CMK (cell line): ENCODE measurements at places on chromosomes 2 and 18.

DNA sequence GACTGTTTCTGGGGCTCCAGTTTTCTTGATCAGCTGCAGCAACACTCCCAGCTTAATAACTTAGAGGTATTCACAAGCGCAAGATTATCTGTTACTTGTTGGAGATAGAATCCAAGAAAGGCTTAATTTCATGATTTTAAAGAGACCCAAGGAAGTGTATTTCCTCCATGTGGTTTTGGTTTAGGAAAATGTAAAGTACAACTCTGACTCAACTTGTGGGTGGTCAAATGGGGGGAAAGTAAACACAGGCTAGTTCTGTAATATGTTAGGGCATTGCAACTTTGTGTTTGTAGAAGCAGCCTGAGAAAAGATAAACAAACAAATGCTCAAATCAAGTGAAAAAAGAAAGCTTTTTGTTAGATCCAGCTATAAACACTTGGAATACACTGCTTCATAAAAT lies 90.1 kb upstream of the COL3A1 start:
- no peak for DNase-seq

GRCh38 chr2:161136696-161137324 lies 23.4 kb upstream of the TANK start:
- peak; percentile 18 for DNase-seq

GRCh38 chr2:131033786-131034121 lies 59.5 kb downstream of the FAM168B start:
- no peak for DNase-seq

DNA sequence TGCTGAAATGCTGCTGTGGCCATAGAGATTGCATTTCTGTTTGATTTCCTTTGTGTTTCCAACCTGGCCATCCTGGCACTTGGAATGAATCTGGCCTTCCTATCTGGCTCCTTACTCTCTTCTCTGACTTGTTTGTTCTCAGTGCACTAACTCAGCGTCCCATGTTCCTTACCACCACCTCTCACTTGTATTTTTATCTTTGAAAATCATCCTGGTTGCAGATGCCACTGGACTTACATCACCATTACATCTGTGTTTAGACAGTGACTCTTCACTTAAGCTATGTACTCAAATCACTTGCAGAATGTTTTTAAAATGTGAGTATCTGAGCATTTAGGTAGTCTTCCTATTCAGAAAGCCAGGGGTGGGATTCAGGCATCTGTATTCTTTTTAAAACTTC lies 239.5 kb downstream of the WDR7 start:
- no peak for DNase-seq

DNA sequence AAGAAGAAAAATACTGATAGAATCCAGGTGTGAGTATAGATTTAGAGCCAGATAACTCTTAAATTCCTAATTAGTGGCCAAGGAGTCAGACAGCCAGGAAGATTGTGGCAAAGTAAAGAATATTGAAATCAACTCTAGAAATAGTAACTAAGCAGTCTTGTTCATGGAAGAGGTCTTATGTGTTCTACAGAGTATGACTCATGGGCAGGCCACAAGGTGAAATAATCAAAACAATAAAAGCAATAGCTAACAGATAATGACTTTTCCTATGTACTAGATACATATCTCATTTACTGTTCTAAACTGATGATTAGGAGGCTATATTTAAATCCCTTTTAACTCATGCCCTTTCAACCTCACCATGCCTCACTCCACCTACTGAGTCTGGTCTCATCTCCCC lies 227.4 kb upstream of the COL3A1 start:
- no peak for DNase-seq

- DNase-seq, result no peak
Measured at GRCh38 chr18:74942319-74942910, 266.5 kb downstream of the PTGR3 start.

GRCh38 chr2:172434821-172435605 lies 7.6 kb downstream of the ITGA6 start:
- DNase-seq, result no peak

DNA sequence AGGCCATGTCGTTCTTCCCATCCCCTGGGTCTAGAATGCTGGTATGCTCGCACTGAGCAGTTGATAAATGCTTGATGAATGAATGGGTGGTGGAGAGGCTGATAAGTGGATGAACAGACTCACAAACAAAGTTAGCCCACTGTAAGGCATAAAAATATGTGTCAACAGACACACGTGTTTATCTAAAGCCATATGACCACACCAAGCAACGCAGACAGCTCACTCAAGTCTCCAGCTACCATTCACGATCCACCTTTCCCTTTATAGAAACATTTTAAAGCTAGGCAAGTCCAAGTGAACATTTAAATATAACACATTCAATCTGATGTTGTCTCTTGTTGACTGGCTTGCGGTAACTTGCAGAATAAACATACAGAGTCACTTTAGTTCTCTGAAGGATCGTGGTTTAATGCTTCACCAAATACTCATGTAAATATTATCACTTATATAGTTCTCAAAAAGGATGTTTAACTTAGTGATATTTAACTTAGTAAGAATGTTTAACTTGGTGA lies 105.5 kb downstream of the NOL10 start:
- no peak for DNase-seq

DNA sequence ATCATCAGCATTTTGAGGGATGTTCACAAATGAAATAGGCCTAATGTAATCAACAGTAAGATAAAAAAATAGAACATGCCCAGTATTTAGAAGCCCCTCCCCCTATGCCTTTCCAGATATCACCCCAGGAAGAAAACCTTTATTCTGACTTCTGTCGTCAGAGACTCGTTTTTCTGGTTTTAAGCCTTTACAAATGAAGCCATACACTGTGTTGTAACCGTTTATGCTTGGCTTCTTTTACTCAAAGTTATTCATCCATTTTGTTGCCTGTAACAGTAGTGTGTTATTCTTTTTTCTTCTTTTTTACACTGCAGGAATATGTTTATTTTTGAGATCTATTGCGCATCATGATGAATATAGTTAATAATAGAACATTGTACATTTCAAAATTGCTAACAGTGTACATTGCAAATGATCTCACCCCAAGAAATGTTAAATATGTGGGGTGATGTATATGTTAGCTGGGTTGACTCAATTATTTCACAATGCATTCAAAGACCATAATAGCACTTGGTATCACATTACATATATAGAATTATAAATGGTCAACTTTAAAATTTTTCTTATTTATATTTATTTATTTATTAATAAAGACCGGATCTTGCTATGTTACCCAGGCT lies 28.1 kb upstream of the PNPT1 start:
- no peak for DNase-seq

DNA sequence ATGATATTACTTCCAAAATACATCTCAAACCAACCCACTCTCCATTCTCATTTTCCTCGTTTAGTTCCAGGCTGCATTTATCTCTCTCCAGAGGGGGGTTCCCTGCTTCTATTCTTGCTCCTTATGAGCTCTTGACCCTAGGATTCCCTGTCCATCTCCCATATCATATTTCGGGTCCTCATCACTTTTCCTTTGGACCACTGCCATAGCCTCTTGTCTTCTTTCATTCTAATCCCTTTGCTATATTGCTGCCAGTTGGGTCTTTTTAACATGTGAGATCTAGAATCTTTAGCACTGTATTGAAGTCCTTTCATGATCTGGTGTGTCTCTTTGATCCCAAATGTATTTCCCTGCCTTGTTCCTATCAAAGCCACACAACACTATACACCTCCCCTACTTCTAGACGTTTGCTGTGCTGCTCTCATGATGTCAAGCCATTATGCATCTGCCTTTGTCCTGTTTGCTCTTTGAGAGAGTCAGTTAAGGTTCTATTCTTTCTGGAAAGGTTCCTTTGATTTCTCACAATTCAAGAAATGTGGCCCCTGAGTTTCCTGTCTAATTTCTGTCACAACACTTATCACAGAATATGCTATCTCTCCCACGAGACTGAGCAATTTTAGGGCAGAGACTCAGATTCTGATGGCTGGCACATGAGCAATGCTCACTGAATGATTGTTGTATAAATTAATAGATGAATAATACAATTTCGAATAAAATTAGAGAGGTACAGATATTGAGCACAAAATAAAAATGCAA lies 43.2 kb upstream of the SESTD1 start:
- DNase-seq, result no peak

- no peak for DNase-seq
Measured at GRCh38 chr18:22250591-22250996, 81.2 kb downstream of the GATA6 start.

- DNase-seq, result no peak
Measured at GRCh38 chr2:36410681-36411080, 55.1 kb downstream of the CRIM1 start.

DNA sequence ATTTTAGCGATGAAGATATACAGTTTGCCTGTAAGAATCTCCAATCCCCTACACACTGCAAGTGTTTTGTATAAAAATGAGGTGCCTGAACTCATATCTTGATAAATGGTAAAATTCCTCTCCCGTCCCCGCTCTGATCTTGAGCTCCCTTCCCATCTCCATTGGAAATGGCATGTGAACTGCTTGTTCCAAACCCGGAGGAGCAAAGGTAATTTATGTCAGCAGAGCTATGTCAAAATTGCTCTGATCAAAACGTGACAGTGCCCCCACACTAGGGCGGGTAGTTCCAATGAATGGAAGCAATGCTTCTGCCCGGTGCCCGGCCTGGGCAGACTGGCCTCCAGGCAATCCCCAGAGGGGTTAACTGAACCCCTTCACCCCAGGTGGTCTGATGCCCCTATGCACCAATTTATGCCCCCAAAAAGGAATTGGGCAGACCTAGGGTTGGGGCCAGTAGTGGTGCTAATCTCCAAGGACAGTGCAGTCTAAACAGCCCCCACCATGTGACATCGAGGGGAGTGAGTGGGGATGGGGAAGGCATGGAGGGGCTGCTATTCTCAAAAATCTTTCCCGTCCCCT lies 3.6 kb upstream of the GMPPA start:
- DNase-seq, result no peak

- DNase-seq, result no peak
Measured at GRCh38 chr2:129859175-129859574, 120.3 kb upstream of the RAB6C start.

GRCh38 chr18:13445241-13445897 lies 226.8 kb downstream of the LDLRAD4 start:
- DNase-seq, result no peak

DNA sequence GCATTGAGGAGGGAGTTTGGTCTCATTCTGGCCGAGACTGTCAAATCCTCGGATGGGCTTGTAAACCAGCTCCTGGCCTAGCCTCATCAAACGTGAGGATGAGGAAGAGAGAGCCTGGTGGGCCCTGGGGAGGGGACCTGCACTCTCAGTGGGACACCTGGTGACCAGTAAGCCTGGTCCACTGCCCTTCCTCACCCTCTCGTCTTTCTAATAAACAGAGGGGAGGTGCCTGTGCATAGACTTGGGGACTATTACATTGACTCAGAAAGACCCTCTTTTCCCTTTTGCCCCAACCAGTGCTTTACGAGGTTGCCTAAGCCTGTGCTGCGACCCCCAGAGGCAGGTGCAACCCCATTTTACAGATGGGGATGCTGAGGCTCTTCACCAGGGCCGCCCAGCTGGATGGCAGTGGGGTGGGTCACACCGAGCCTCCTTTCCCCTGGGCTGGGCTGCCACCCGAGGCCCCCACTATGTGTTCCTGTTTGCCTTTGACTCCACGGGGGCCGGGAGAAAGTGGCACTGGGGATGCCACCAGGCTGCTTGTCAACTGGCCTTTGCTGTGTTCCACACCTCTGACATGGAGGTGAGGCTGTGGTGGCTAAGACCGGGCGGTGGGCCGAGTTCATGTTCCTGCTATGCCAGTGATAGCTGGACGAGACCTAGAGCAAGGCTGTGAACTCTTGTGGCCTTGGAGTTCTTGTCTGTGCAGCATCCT lies 85.9 kb downstream of the GLI2 start:
- no peak for DNase-seq

- DNase-seq, result no peak
Measured at GRCh38 chr2:1647417-1648240, 96.7 kb downstream of the PXDN start.

GRCh38 chr2:219445220-219445640 lies 10.6 kb downstream of the SPEG start:
- DNase-seq, result no peak

DNA sequence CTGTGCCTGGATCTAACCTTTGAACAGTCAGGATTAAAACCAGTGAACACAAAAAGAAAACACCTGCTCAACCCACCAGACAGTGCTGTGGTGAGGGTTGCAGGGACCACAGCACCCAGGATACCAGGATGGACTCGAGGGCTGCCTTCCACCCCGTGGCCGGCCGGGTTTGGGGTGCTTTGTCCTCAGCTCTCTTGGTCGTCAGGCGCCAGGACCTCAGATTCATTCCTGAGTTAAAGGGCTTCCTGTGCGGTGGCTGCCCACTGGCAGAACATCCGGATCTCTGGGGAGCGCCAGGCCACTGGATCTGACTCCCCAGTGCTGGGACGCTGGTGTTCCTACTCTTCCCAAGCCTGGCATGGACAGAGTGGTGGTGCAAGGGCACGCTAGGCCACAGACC lies 239.8 kb downstream of the TFCP2L1 start:
- DNase-seq, result no peak

- DNase-seq, result no peak
Measured at GRCh38 chr2:144603334-144603733, 83.4 kb upstream of the ZEB2 start.

DNA sequence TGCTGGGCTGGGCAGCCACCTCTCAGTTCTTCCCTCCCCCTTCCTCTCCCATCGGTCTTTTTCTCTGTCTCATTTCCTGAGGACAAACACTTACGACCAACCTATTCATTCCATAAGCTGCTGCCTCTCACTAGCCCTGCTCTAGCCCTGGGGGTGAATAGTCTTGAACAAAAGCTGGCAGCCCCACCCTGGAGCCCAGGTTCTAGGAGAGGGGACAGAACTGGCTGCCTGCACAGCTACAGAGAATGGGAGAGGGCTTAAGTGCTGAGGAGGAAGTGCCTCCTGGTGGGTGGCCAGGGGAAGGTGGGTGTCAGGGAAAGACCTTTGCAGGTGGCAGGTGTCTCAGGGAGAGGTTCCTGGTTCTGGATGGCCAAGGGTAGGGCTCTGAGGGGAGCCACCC lies 22.8 kb downstream of the ANO7 start:
- no peak for DNase-seq

DNA sequence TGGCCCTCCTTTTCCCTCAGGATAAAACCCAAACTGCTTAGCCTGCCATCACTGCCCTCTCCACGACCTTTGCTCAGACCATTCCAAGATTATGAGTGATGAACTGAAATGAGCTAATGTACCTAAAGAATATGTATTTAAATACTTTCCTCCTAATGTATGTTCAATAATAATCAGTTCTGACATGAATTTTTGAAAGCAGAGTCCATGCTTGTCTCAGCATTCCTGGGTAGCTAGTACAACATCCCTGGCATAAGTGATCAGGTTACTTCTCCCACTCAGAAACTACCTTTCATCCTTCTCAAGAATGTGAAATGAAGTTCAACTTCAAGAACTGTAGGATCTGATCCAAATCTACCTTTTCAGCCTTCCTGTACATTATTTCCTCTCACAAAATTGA lies 103.6 kb downstream of the UNC80 start:
- DNase-seq, result no peak

- no peak for DNase-seq
Measured at GRCh38 chr2:158143703-158144360, 42.2 kb downstream of the UPP2 start.

DNA sequence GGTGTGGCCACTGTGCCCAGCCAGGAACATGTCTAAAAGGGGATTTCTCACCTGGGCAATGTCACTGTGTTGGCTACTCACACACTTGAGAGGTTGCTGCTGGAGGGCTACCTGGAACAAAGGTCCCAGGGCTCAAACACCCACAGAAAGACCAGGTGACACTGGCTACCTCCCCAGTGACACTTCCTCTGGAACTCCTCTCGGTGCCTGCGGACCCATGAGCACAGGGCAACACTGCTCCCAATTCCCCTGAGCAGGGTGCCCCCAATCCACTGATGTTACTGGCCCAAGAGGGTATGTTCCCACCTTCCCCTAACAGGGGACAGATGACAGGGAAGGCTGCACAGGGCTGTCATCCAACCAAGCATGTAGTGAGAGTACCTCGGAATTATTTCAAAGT lies 5.8 kb downstream of the NPPC start:
- no peak for DNase-seq
